ENCODE measurements at places on chromosomes 2 and 18.

DNA sequence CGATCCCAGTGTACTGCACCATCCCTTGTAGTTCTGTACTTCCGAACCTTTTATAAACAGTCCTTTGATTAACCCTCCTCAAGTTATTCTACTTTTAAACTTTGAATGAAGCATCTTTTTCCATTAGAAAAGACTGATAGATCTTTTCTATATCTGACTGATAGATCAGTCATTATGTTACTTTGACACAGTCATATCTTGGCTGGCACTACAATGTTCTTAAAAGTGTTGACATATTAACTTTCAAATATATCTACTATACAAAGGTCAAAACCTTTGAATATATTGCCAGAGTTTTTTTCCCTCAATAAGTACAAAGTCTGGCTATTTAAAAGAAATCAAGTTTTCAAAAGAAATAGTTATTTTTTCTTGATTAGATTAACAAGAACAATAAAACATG, 35.4 kb upstream of the NABP1 start:
- DNase-seq: no peak

DNA sequence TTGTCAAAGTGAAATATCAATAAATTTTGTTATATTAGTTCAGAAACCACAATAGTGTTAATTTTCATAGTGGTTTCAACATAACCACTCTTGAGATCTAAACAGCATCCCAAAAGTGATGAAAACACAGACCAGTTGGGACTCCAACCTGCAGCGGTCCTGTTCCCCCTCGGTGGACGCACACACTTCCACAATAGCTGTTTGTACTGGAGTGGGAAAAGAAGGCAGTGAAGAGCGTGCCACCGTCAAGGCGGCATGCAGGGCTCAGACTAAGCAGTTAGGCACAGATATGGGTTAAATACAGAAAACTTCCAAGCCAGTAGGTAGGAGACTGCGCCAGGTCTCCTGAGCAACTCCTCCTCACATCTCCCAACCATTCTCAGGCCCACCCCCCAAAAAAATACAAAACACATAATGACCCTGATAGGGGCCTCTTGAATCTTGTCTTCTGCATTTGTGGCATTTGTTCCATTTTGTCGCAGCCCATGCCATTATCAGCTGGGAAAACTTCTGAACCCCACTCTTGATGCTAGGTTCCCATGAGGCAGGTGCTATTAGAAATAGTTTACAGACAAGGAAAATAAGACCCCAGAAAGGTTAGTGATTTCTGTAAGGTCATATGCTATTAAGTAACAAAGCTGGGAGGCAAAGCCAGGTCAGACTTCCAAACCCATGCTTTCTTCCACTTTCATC, 57.7 kb downstream of the GORASP2 start:
- no peak for DNase-seq

GRCh38 chr2:191115391-191115790, 35.4 kb downstream of the STAT4 start:
- no peak for DNase-seq

DNA sequence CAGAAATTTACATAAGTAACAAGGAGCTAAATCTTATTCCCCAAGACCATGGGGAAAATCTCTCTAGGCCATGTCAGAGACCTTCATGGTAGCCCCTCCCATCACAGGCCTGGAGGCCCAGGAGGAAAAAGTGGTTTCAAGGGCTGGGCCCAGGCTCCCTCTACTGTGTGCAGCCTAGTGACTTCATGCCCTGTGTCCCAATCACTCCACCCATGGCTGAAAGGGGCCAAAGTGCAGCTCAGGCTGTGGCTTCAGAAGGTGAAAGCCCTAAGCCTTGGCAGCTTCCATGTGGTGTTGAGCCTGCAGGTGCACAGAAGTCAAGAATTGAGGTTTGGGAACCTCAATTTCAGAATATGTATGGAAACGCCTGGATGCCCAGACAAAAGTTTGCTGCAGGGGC, 1612.7 kb upstream of the SLC39A10 start:
- no peak for DNase-seq

- no peak for DNase-seq
Measured at GRCh38 chr2:64359171-64359891, 94.6 kb upstream of the LGALSL start.

GRCh38 chr2:96878171-96878570, 8.3 kb upstream of the SEMA4C start:
- DNase-seq: no peak

DNA sequence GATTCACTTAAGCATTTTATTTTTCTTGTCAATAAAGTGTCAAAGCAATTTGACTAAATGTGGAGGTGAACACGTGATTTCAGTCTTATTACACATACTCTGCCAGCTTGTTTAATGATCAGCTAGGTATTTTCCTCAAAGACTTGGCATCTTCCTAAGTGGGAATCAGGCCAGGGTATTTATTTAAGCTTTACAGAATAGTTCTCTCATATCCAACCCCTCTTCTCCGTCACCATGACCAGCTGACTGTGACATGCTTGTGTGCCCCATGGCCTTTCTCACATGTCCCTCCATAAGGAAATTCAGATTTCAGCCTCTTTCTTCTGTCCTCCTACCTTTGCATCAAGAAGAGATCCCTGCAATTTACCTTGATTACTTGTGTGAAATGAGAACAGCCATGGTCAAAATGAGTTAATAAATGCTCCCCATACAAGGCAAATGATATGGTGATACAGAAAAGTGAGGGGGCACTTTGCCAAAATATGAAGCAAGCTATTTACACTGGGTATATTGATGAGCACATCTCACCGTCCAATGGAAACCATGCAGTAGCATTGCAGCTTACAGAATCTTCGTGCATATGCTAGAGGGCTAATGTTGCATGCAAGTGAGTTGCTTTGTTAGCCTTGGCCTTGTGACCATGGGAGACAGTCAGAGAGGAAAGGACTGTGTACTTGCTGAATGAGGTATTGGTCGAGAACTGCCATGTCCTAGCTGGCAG, 202.2 kb downstream of the RNF152 start:
- no peak for DNase-seq

DNA sequence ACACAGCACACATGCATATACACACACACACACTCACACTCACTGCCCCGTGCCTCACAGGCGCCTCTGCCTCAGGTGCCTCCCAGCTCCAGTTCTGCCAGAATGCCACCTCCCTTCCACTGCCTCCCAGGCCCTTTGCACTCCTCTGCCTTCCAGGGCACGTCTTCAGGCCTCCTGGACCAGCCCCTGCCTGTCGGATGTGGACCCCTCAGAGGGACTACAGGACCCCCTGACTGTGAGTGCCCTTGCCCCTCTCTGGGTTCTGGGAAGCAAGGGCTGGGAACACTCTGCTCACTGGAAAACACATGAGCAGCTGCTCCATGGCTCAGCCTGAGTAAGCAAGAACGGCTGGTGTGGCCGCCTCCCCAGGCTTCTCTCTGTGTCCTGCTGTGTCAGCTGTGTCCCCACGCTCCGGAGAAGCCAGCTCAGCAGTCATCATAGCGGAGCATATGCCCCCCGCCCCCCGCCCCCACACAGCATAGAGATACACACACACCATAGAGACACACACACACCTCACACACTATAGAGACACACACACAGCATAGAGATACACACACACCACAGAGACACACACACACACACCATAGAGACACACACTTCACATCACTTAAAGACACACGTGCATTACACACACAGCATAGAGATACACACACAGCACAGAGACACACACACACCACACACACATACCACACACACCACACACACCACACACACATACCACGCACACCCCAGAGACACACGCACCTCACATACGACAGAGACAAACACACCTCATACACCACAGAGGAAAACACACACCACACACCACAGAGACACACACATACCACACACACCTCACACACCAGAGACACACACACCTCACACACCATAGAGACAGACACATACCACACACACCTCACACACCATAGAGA, 271.3 kb downstream of the CYRIA start:
- DNase-seq: no peak

GRCh38 chr2:192137451-192137850, 57.3 kb downstream of the TMEFF2 start:
- no peak for DNase-seq

DNA sequence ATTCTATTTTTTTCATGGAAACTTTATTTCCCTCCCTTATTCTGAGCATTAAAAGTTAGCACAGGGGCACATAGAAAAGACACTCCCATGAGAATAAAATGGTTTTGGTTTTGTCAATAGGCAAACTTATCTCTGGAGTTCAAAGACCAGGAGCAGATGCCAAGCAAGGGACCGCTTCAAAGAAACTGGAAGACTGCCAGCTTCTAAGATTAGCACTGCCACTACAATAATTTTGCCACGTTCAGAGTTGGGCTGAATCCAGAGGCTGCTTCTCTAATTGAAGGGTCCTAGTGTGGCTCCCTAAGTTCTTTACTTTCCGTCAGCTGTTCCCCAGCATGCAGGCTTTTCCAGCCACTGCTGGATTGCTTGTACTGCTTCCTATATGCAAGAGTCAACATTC, 681.0 kb upstream of the GCFC2 start:
- no peak for DNase-seq

DNA sequence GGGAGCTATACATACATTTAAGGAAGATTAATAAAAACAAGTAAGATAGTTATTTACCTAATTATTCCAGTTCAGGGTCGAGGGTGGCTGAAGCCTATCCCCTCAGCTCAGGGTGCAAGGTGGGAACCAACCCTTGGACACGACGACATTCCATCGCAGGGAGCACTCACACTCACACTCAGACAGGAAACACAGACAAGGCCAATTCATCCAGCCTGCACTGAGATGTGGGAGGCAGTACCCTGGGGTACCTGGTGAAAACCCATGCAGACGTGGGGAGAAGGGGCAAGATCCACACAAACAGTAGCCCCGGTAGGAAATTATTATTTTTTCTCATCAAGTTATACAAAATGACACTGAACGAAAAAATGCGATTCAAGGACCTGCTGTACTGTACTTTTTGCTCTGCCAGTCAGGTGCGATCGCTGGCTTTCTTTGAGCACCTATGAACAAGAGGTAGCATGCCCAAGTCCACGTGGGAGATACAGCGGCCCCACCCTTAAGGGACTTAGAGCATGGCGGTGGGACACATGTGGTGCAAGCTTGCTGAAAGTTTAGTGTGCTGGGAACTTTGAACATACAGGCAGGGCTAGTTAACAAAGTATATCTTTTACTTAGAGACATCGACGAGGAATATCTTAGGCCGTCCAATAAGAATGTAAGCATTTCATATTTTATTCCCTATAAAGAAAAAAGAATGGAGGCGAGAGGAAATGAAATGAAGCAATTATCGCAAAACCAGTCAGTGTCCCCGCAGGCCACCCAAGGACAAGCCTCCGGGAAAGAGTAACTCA, 624 bp downstream of the METTL8 start:
- no peak for DNase-seq

- DNase-seq: no peak
Measured at GRCh38 chr2:2056531-2056930, 274.5 kb downstream of the MYT1L start.

- DNase-seq: no peak
Measured at GRCh38 chr2:12008425-12009061, 262.1 kb downstream of the LPIN1 start.

DNA sequence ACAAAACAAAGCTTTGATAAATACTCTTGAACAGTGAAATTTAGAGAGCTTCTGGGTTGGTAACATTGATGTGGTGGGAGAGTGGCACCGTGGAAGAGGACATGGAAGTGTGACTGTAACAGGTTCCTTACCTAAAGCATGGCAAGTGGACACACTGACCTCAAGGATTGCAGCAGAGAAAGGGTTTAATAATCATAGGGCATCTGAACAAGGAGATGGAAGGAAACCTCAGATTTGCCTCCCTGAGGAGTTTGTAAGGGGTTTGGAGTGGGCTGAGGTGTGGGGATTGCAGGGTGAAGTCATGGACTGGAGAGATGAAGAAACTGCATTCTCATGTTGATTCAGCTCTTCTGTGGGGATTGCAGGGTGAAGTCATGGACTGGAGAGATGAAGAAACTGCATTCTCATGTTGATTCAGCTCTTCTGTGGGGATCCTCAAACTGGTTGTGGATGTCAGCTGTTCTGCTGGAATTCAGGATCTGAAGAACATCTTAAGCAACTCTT, 83.8 kb upstream of the TLK1 start:
- no peak for DNase-seq

DNA sequence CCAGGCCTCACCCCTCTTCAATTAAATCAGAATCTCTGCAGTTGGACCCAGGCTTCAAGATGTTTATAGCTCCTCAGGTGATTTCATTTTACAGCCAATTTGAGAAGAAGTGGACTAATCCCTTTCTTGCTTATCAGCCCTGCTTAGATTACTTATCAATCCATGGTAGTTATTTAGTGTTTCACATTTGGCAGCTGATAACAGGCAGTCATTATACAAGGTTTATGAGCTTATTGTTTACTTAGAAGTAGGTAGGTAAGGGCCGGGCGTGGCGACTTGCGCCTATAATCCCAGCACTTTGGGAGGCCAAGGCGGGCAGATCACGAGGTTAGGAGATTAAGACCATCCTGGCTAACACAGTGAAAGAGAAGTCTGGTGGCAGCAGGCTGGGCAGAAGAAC, 237.5 kb downstream of the CTNNA2 start:
- no peak for DNase-seq

DNA sequence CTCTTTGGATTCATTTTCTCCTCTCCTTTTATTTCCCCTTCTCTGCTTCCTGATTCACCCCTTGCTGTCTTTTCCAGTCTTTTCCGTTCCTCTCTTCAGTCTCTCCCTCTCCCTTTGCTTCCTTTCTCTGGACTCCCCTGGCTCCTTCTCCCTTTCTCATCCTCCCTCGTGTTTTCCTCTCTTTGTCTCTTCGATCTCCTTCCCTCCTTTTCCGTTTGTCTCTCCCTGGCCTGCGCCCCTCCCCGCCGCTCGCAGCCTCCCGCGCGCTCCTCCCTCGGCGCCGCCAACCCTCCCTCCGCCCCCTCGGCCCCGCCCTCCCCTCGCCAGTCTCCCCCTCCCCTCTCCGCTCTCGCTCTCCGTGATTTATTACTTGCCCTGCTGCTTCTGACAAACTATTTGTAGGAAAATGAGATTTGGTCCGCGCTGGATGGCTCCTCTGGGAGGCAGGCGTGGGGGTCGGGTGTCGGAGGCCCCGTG, 46.0 kb upstream of the PAX8 start:
- no peak for DNase-seq

GRCh38 chr2:180010701-180011100, 3.6 kb upstream of the CWC22 start:
- no peak for DNase-seq

DNA sequence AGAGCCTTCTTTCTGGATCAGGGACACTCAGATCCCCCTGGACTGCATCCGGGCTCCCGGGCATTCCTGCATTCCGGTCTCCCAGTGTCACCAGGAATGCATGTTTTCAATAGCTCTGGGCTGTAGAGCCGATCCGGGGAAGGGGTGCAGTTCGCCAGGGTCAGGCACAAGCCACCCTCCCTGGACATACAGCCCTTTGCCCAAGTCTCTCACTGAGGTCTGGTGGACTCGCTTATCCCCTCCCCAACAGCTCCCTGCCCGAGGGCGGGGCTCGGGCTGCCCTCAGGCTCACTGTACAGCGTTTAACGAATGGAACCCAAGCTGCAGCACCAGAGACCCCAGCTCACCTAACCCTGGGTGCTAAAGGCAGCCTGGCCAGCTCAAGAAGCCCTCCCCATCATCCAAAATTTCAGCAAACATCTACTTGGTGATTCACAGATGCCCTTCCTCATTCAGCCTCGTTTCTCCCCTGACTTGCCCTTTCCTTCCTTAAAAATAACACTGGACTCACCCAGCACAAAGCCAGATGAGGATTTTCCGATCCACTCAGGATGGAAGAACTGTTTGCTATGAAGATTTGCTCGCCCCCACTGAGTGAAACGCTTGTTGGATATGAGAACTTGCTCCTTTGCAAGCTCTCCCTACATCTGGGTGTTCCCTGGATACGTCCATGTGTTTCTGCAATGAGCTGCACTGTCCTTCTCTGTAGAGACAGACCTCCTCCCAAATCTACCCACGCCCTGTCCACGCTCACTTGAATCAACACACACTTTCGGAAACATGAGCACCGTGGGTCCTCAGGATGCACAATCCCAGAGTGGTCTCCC, 58.1 kb downstream of the PXDN start:
- no peak for DNase-seq
